ENCODE measurements at places on chromosomes 6 and 20.

DNA sequence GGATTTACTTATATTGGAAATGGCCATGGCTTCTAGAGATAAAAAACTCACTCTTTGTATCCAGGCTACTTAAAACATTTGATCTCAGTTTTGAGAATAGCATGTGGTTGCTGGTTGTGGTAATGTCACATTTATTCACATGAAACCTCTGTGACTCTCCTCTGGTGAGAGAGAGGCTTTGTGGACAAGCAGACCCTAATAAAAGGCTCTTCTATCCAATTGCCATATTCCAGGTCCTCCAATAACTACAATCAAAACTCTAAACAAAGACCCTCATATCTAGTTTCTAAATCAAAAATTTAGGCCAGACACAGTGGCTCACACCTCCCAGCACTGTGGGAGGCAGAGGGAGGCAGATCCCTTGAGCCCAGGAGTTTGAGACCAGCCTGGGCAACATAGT lies 176.3 kb upstream of the LAMP5 start:
- no peak for DNase-seq

DNA sequence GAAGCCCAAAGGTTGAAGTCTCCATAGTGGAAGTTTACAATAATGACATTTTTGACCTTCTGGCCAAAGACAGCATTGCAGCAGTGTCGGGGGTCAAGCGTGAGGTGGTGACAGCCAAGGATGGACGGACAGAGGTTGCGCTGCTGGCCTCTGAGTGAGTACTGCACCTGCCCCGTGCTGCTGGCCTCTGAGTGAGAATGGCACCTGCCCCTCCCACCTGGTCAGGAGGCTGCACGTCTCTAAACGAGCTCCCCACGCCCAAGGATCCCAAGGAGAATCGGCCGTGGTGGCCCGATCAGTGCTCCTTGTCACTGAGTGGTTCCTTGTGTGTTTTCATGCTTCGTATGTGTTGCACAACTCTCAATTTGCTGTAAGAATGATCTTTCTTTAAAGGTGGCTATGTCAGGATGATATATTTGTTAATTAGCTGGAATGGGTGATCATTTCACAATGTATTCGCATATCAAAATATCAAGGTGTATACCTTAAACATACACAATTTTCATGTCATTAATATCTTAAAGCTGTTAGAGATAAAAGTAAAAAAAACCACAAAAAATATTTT lies 40.4 kb downstream of the FRMD1 start:
- no peak for DNase-seq

GRCh38 chr20:56328861-56329260 lies 29.9 kb upstream of the FAM210B start:
- peak; percentile 44 for DNase-seq

DNA sequence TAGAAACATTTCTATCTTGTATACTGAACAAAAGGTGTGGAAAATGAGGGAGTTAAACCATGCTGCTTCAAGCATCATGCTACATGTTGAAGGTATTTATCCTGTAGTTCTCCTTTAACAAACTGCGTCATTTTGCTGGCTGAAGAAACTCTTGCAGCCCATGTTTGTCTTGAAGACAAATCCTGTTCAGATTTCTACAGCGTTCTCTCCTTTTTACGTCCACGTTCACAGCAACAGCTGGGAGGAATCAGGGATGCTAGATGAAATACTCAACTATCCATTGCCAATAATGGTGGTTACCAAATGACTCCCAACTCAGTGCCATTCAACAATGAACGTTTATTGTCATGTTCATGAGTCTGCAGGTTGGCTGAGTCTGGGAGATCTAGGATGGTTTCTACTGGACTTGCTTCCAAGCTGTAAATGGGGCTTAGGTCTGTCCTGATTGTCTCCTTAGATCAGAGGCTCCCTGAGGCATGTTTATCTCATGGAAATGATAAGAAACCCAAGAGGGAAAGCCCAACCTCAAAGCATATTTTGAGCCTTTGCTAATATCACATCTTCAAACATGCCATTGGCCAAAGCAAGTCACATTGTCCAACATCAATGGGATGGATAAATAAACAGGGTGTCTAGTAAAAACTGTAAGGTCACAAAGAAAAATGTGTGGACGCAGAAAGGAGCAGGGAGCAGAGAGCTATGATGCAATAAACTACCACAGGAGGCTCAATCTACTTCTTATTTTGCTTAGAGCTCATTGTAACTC lies 2.7 kb upstream of the PLCB1 start:
- no peak for DNase-seq

DNA sequence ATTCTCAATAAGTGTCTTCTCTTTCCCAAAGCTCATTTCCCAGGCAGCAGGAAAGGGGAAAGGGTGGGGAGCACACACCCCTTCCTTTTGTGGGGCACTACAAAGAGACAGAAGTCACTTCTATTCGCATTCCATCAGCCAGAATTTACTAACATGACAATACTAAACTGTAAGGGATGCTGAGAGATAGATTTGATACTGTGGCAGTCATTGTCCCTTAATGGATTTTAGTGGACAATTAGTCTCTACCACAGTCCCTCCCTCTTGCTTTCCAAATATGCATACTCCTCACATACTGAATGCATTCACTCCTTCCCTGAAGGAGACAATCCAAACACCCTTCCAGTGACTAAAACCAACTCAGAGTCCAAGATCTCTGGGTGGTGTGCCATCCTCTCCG lies 50.5 kb downstream of the ABRACL start:
- DNase-seq, result no peak

- no peak for DNase-seq
Observed at GRCh38 chr6:69238067-69238466, 558.7 kb downstream of the LMBRD1 start.

- DNase-seq, result no peak
Observed at GRCh38 chr20:37294262-37294981, 5.0 kb downstream of the MANBAL start.

DNA sequence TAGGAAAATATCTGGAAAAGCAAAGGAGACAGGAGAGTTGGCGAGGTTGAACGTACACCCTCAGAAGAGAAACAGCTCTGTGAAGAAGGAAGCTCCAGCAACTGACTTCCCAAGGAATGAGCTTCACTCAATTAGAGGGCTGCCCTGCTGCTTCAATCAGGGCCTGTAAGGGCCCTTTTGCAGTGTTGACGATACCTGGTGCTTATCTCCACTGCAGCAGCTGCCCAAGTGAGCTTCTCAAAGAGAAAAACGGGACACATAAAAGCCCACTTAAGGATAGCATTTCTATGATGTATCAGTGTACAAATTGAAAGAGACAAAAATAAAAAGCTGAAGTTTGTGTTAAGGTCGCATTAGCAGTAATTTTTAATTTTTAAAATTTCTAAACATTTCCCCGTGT lies 16.4 kb downstream of the SEC63 start:
- no peak for DNase-seq

DNA sequence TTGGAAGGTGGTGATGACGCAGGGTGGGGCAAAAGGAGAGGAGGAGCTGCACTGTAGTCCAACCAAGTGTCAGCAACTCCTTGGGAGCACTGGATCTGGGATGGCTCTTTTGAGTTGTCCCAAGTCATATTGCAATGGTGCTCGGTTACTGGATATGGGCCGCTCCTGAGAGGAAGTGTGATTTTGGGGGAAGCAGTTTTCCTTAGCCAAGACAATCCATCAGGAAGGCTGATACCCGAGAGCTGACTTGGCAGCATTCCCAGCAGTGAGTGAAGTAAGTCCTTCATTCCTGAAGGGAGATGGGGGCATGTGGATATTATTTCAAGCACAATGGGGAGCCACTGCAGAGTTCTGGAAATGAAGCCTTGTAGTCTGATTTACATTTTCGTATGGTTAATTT lies 354.1 kb downstream of the RFPL4B start:
- DNase-seq, result no peak

DNA sequence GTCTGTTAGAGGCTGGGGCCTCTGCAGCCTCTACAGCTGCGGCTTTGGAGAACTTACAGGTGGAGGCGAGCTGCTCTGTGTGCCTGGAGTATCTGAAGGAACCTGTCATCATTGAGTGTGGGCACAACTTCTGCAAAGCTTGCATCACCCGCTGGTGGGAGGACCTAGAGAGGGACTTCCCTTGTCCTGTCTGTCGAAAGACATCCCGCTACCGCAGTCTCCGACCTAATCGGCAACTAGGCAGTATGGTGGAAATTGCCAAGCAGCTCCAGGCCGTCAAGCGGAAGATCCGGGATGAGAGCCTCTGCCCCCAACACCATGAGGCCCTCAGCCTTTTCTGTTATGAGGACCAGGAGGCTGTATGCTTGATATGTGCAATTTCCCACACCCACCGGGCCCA lies 2.6 kb downstream of the TRIM39 start:
- DNase-seq, result no peak

GRCh38 chr20:53224851-53225250 lies 252.7 kb downstream of the TSHZ2 start:
- DNase-seq, result no peak

GRCh38 chr20:37903317-37904007 lies 535 bp downstream of the VSTM2L start:
- DNase-seq, result no peak

DNA sequence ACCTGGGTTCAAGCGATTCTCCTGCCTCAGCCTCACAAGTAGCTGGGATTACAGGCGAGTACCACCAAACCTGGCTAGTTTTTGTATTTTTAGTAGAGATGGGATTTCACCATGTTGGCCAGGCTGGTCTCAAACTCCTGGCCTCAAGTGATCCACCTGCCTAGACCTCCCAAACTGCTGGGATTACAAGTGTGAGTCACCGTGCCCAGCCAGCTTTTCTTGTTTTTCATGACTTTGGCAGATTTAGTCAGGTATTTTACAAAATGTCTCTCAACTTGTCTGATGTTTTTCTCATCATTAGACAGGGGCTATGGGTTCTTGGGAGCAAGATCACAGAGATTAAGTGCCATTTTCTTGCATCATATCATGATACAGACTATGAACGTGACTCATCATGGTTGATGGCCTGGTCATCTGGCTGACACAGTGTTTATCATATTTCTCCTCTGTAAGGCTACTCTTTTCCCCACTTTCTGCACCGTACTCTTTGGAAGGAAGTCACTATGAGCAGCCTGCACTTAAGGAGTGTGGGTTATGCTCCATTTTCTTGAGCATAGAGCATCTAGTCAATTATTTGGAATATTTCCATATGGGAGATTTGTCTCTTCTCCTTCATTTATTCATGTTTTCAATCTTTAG lies 67.8 kb downstream of the RNF182 start:
- DNase-seq, result no peak

DNA sequence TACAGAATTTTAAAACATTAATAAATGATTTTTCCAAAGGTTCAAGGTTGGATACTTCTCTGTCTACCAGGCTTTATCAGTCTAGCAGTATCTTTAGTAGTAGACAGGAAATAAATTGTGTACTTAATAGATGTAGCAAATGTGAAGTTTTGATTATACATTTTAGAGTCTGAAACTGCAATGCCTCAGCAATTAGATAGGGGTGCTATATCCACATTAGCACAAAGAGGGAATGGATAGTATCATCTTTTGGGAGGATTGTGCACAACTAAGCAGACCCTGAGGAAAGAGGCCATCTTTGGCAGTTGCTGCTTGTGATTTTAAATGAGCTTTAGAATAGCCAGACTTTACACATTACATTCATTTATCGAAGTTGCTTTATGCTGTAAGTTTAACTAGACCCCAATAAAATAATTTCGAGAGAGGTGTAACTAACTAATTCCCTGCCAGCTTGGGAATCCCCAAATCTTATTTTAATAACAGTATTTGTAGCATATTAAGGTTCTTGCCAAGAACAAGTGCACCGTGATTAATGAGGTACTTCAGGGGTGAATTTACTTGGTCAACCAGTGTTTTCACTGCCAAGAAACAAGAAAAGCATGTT lies 2.8 kb downstream of the KCNQ5 start:
- peak; percentile 36 for DNase-seq

GRCh38 chr20:44597930-44598329 lies 15.6 kb downstream of the PKIG start:
- no peak for DNase-seq

DNA sequence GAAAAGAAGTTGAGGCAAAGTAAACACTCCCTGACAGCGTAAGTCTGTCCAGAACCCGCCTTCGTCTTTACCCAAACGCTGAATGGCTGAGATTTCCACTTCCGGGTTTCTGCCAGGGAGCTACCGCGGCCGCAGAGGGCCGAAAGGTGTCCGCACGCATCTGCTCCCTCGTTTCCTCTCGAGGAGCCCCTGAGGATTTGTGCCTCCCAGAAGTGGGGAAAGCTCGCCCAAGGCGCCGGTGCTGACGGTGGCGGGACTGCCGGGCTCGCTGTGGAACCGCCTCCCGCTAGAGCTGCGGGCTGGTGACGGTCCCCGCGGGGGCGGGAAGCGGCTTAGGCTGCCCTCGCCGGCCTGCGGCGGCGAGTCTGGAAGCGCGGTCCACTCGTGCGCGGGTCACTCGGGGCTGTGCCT lies 1760.2 kb upstream of the DEFB115 start:
- DNase-seq, result peak; percentile 92

GRCh38 chr6:36969988-36970891 lies 15.7 kb downstream of the PI16 start:
- DNase-seq, result no peak

- DNase-seq, result no peak
Observed at GRCh38 chr20:59013031-59013951, 5.9 kb upstream of the TUBB1 start.

- DNase-seq, result no peak
Observed at GRCh38 chr6:13339863-13340630, 11.7 kb upstream of the TBC1D7 start.
